ENCODE measurements at places on chromosomes 6 and 20.
A peak's percentile ranks its signal among the peaks of the same experiment; 100 is the strongest.

DNA sequence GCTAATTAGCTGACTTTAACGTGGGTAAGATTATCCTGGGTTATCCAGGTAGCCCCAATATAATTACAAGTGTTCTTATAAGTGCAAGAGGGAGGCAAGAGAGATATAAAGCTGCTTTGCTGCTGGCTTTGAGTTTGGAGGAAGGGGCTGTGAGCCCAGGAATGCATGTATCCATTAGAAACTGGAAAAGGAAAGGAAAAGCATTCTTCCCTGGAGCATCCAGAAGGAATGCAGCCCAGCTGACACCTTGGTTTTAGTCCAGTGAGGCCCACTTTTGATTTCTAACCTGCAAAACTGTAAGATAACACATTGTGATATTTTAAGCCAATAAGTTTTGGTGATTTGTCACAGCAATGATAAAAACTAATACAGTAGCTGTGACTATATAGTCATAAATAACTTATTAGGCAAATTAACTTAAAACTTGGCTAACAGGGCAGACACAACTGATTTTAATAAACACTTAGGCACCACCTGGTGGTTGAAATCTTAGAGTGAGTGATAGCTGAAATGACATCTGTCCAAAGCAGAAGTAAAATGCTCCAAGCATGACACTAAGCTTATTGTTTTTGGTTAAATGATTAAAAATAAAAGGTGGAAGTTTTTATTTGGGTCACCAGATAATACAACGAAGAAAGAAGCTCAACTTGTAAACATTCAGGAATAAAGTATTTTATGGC lies 35.6 kb downstream of the ADGRF4 start:
- DNase-seq, result no peak

- DNase-seq, result no peak
These were observed 135.9 kb downstream of the SOX4 start for GRCh38 chr6:21729431-21729830.

DNA sequence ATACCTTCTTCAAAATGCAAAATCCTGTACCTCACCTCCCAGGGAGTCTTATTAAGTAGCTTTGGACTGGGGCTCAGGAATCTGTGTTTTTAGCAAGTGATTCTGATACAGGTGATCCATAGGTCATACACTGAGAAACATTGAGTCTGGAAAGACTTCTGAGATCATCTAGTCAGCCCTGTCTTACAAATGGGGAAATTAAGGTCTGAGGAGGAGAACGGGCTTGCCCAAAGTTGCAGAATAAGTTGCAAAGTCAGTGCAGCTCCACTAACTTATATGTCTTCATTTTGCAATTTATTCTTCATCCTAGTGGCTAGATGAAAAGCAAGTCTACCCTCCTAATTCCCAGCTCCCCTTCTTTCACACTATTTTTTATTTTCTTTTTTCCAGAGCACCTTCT lies 28.9 kb downstream of the KCNS1 start:
- DNase-seq, result no peak

GRCh38 chr6:71410164-71410566 lies 121.6 kb downstream of the OGFRL1 start:
- DNase-seq, result no peak

GRCh38 chr6:136762022-136762975 lies 30.0 kb downstream of the MAP3K5 start:
- DNase-seq, result no peak

DNA sequence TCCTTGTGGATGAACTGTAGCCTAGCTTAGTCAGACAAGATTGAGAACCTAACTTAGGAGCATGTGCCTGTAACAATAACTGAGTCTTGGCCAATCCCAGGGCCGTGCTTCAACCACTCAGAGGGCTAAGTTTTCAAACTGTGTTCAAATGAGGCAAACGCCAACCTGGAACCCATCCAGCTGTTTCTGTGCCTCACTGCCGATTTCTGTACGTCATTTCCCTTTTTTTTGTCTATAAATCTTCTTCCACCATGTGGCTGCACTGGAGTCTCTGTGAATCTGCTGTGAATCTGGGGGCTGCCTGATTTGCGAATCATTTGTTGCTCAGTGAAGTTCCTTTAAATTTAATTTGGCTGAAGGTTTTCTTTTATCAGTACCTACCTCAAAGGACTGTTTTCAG lies 115.0 kb upstream of the CHD6 start:
- DNase-seq, result no peak

DNA sequence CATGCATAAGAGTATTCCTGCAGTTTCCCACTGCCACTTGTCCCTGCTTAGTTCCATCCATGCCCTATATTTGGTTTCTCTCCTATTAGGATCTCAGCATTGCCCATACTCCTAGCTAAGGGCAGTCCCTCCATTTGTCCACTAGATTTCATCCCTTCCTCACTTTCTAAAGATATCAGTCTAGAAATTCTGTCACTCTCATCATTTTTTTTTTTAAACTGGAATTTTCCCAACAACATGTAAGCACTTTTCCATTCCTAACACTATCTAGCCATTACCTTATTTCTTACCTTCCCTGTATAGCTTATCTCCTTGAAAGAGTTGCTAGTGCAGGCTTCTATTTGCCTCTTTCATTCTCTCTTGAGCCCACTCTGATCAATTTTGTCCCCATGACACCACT lies 312.2 kb downstream of the BTBD3 start:
- no peak for DNase-seq

DNA sequence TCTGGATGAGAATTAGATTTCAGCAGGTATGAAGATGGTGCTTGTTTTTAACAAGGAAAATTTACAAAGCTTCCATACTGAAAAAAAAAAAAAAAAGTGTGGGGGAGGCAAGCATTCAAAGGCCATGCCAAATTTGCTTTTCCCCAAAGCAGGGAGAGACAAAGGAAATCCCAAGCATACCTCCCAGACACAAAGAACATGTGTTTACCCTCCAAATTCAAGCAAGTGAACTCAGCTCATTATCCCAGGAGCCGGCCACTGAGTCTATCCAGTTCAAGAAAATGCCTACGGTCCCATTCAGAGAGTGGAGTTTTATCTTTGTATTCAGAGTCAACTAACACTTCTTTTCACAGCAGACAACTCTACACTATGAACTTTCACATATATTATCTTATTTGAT lies 102.7 kb upstream of the ID4 start:
- DNase-seq, result no peak

GRCh38 chr6:66965227-66965626 lies 1258.2 kb upstream of the EYS start:
- DNase-seq, result no peak

GRCh38 chr6:102742028-102742427 lies 1348.5 kb downstream of the GRIK2 start:
- DNase-seq, result no peak

DNA sequence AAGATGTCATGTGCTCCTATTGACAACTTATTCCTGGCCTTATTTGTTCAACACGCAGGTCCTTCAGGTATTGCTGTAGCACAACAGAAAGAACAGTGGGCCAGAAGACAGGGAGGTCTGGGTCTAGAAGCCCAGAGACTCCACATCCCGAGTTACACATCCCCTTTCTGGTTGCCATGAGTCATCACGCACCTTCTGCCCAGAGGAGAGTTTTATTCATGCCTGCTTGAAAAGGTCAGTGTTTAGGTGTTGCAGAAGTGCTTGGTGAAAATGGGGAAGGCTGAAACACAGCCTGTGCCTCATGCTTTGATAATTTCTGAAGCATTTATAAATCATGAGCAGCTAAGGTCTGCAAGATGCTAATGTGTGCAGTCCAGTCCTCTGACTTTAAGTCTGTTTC lies 256.4 kb downstream of the GMPR start:
- DNase-seq, result peak; percentile 19

- peak; percentile 9 for DNase-seq
These were observed 53.3 kb upstream of the KLHL31 start for GRCh38 chr6:53718597-53719460.

- DNase-seq, result no peak
These were observed 107.3 kb downstream of the MAP3K7 start for GRCh38 chr6:90479603-90479926.

DNA sequence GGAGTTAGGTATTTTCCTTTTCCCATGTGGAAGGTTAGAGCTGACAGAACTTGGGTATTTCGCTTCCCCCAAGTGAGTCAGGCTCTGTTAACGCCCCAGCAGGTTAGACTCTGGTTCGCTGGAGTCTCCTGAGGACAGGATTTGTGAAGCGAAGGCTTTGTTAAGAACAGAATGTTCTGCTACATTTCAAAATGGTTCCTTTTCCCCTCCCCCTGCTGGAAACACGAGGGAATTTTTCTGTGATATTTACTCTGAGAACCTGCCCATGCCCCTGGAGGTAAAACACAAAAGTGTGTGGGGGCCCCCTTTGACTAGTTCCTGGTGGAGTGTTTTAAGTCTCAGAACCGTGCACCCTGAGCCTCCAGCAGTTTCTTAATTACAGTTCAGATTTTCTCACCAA lies 731.4 kb upstream of the CITED2 start:
- DNase-seq, result no peak

GRCh38 chr6:57068061-57068460 lies 21.6 kb downstream of the KIAA1586 start:
- DNase-seq, result no peak

DNA sequence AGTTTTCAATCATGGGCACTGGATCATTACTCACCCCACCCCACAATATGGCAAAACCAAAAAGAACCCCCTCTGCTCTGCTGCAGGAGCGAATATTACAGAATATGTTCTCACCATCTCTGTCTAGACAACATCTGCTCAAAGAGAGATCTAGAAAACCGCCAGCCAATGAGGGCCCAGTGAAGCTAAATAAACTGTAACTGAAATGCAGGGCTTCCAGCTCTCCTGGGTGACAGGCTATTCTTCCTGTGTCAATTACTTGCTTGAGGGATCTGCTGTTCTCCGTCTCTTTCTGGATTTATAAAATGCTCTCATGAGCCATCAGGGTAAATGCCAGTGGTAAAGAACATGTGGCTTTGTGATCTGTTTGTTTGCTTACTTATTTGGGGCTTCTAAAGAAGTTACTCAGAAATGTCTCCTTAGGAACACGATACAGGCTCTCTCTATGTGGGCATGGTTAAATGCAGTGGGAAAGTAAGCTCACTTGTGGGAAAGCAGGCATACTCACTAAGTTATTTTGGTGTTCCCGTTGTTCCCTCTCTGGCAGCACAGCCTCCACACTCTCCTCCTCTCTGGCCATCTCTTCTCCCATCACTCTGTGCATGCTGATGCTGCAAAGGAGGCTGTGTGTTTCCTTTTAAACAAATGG lies 44.8 kb downstream of the TTI1 start:
- DNase-seq, result no peak

GRCh38 chr20:59137532-59137931 lies 26.1 kb upstream of the ZNF831 start:
- DNase-seq, result no peak

GRCh38 chr6:147933224-147933623 lies 409.4 kb upstream of the SASH1 start:
- no peak for DNase-seq

- DNase-seq, result peak; percentile 75
These were observed at the start of gene PRIM2 for GRCh38 chr6:57317060-57317943. TSS of gene PRIM2 (plus strand) at chr6:57317630. CDS start at chr6:57318446, 816 bp downstream.

GRCh38 chr6:35230950-35231349 lies 17.2 kb downstream of the SCUBE3 start:
- no peak for DNase-seq

DNA sequence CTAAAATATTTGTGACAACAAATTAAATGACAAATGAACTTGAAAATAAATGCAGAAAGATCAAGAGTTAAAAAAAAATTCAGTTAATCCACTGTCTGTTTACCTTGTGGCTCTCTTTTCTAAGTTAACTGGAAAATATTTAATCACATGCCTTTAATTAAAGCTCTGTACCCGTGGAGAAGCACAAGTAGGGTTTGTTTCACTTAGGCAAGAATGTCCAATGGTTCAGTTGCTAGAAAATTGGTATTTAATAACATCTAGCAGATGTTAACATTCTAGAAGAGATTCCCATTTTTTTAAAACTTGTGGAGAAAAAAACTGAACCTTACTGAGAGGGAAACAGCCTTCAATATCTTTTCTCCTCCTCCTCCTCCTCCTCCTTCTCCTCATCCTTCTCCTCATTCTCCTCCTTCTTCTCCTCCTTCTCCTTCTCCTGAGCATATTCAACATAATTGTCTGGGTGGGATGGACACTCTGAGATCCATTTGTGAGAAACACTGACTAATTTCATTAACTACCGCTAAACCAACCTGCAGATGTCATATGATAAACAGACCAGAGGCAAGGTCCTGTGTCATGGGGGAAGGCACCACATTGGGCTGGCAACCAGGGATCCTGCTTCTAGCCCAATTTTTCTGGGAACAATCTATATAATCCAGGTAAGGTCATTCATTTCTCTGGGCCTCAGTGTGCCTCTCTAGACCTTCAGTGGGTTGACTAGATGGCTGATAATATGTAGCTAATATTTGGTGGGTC lies 44.1 kb upstream of the AKIRIN2 start:
- no peak for DNase-seq

- no peak for DNase-seq
These were observed 49.7 kb downstream of the RBM38 start for GRCh38 chr20:57440678-57441509.

DNA sequence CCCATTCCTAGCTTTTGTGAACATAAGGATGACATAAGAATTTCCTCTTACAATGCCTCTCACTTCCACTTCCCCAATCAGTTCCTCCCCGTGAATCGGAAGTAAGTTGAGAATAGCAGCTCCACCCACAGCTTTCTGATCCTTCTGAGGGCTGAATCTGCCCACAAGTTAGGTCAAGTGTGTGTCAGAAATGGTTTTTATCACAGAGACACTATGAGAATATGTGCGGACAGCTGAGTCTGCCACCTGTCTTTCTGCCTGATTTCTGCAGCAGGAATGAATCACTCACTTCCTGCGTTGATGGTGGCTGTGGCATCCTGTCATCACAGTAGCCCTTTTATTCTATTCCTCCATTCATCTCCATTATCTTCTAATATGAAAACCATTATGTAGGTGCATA lies 70.2 kb downstream of the RIN2 start:
- no peak for DNase-seq

- DNase-seq, result no peak
These were observed 246.7 kb downstream of the MAFB start for GRCh38 chr20:40442181-40442963.

- no peak for DNase-seq
These were observed 182.7 kb downstream of the TBX18 start for GRCh38 chr6:84581494-84582259.

DNA sequence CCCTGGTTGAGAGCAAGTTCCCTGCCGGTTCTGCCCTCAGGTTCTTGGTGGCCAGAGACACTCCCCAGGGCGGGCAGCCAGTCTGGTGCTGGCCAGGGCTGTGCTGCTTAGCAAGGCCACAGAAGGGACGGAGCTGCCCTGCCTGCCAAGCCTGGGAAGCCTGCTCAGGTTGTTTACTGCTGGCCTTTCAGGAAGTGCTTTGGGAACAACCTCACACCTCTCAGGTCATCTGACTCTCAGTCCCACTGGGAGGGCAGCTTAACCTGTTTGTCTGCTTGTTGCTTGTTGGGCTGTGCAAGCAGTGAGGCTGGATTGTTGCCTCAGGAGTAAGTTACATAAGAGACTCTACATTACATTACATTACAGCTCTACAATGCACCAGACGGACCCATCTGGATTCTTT lies 75.8 kb upstream of the AFDN start:
- no peak for DNase-seq

GRCh38 chr20:18794428-18794787 lies 19.2 kb upstream of the SCP2D1 start:
- DNase-seq, result no peak

GRCh38 chr6:131861381-131861780 lies 53.6 kb downstream of the ENPP1 start:
- DNase-seq, result no peak
